ENCODE measurements at places on chromosomes 3 and 15.

DNA sequence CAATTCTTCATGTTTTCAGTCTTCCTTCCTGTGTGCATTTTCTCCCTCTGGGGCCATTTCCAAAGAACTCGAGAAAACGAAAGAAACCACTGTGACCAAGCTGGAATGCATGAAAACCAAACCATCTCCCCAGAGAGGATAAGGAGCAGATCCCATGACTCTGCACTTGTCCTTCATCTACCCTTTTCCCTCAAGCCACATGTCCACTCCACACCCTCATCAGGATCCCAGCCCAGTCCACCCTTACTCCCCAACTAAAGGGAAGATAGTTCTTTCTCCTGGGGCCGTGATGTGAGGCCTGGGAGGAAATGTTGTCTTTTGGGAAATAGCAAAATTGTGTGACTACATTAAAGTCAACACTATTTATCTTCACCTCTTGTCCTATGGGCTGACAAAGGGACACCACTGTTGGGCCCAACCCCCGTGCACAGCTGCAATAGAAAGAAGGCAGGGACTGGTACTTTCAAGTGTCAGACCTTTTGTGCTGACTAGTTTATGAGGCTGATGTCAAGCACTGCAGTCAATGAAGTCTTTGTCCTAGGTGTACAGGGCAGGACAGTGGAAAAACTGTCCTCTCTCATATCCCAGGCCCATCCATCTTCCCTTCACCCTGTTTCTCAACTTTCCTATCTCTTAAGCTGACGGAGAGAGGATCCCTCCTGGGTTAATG, 487.1 kb upstream of the NR2F2 start:
- DNase-seq = no peak

GRCh38 chr15:75713338-75713895, 769 bp upstream of the CSPG4 start:
- DNase-seq = no peak

- no peak for DNase-seq
These were observed 160.7 kb downstream of the BBX start for GRCh38 chr3:107683447-107683846.

DNA sequence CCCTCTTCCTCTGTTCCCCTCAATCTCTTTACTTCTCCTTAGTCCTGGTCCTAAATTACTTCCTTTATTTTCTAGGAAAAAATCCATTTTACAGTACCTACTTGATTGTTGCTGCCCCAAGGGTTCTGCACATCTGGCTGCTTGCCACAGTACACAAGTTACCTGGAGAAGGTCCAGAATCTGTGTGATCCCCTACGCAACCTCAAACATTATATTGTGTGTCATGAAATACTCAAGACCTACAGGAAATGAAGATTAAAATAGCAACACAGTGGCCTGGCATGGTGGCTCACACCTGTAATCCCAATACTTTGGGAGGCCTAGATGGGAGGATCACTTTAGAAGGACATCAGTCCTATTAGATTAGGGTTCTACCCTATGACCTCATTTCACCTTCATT, 48.7 kb downstream of the PRKAR2A start:
- DNase-seq = no peak

- no peak for DNase-seq
These were observed 478.9 kb upstream of the GOLIM4 start for GRCh38 chr3:168574455-168575158.

DNA sequence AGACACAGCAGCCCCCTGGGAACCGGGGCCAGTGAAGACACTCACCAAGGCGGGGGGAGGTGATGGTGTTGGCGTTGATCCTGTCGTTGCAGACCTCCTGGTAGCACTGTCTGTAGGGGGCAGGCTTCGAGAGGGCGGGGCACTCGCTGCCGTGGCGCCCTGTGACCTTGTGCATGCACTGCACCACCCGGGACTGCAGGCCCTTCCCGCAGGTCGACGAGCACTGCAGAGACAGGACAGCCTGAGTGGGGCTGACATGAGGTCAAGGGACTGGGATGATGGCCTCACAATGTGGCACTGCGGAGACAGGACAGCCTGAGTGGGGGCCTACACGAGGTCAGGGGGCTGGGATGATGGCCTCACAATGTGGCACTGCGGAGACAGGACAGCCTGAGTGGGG, 242.8 kb upstream of the LYSMD4 start:
- DNase-seq = no peak

DNA sequence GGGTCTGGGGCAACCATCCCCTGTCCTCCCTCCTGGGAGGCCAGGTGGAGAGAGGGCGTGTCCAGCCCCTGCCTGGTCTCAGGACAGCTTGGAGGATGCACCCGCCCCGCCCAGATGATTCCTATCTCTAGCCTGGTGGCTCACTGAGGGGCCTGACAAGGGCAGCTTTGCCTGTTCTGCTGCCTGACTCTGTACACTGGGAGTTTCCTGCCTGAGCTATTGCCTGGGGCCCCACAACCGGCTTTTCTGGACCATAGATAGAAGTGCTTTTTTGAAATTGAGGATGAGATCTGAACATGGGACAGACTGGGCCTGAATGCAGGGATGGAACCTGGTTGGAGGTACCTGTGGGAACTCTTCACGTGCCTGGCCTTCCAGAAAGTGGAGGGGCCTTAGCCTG, 751 bp upstream of the PLA2G4E start:
- DNase-seq = no peak

DNA sequence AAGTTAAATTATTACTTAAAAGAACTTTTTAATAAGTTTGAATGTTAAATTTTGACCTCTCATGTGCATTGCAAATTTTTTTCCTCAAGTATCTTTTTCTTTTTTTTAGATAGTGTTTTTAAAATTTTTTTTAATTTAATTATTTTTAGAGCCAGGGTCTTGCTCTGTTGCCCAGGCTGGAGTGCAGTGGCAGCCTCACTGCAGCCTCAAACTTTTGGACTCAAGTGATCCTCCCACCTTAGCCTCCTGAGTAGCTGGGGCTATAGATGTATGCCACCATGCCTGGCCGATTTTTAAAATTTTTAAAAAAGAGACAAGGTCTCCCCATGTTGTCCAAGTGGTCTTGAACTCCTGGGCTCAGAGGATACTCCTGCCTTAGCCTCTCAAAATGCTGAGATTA, 14.4 kb downstream of the PDE8A start:
- DNase-seq = no peak

DNA sequence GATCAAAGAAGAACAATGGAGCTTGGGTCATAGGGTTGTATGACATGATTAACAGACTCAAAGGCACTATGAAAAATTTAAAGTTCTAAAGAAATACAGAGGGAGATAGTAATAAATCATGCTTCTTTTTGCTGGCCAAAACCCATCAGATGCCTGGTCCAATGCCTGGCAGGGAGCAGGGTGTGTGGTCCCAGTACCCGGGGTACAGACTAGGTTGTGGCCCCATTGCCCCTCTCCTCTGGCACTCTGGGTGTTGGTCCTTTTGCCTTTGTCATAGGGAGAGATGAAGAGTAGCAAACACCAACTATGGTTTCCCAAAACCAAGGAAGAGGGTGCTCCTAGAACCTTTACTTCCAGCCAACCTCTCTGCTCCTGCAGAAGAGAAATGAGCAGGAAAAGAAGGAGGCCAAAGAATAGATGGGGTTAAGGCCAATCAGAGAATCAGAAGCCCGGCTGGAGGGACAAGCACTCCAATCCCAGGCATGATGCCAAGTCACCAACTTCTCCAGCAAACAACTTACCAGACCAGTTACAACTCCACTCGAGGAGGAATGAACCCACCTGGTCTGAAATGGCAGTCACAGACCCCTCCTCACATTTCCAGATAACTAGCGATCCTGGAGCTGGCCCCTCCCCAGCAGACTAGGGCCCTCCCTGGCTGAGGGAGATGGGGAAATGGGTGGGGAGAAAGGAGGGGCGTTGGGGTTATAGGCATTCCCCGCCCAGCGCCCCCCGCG, 1.8 kb downstream of the IGDCC3 start:
- peak; percentile 55 for DNase-seq

DNA sequence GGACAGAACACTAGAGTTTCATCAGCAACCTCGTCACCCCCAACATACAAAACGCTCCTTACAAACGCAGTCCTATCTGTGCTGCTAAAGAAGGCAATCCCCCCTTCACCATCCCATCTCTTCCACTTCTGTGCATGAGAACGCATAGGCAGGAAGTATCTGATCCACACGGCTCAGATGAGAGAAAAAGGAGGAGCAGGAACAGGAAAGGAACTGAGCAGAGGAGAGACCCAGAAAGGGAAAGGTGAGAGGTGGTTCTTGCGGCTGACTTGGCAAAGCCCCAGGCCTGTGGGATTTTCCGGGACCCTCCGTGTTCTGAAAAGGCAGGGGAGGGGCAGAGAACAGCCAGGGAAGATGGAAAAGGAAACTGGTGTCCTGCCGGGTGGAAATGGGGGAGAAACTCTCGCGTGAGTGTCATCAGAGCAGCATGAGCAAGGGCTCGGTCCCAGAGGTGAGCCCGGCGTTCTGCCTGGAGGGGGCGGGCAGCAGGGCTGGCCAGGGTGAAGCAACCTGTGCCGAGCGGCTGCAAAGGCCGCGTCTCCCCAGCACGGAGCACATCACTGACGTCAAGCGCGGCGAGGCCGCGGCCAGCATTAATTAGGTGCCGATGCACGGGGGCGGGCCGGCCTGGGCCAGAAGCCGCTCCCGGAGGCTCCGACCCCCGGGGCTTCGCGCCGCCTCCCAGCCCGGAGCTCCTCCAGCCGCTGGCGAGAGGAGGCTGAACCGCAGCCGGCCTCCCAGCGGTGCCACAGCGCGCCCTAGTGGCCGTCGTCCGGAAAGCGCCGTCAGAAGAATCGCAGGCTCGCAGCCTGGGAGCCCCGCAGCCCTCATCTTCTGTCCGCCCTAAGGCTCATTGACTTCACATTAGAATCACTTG, 35.8 kb downstream of the CPN2 start:
- peak; percentile 87 for DNase-seq

DNA sequence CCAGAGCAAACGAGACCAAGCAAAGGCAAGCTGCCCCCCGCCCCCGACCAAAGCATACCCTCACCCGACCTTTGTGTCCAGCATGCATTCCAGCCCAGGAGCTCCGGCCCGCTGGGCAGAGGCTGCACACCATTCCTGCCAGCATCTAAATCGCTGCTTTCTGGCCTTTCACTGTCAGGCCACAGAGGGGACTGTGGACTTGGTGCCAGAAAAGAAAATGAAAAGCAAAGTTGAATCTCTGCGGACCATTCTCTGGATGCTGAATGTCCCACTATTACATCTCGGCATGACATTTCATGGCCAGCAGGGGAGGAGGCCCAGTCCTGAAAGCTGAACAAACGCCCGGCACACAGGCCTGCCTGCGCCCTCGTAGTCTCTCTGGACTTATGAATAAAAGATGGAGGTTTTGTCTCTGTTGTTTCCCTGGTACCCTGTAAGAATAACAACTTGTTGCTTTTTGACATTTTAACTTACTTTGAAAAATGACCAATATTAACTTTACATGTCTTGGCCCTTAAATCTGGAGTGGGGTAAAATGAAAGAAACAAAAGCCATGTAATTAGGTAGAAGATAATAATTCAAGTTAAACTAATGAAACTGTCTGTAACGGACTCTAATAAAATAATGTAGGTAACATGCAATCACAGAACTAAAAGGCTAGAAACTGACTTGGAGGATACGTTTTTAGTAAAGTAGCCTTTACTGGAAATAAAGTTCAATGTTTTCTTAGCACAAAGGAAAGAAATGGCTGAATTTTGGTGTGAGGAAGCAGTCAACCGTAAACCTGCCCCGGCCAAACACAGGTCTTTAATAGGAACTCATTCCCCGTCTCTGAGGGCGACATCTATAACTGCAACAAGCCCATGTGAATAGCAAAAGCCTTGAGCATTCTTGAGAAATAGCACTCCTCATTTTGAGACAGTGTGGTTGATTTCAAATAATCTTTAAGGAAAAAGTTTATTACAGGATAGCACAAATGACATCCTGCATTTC, 12.7 kb downstream of the IL17RD start:
- DNase-seq = no peak

Measured in NCI-H1105 (cell line).